Stimulated activated CD4-positive, alpha-beta T cell treated with anti-CD3 and anti-CD28 coated beads, Interleukin-1b, Interleukin-23, amount 100 ng/mL, for 24 hours (primary cell): ENCODE measurements at places on chromosomes 1 and 21.
A peak's percentile ranks its signal among the peaks of the same experiment; 100 is the strongest.

GRCh38 chr1:176820391-176821031, 344.0 kb downstream of the ASTN1 start:
- DNase-seq: no peak

- DNase-seq: no peak
Measured at GRCh38 chr1:54376430-54377039, 29.7 kb downstream of the SSBP3 start.

GRCh38 chr1:31548907-31549808, 27.2 kb upstream of the TINAGL1 start:
- peak; percentile 76 for DNase-seq

DNA sequence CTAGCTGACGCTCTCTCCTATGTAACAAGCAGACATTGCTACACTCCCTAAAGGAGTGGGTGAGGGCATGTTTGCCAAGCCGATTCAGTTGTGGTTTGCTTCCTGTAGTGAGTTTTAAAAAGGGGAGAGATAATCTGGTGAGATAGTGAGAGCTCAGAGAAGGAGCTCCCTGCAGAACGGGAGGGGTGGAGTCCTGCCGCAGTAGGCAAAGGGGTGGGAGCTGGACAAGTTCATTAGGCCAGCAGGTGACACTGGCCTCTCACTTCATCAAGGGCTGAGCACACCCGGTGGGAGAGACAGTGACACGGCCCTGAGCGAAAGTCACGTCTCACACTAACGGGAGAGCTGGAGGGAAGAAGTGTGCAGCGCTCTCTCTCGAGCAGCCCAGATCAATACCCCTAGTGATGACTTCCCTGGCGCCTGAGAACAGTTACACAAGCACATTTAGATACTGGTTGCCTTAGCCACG, 144.0 kb upstream of the CD34 start:
- DNase-seq: no peak

GRCh38 chr1:84069236-84069845, 70.4 kb upstream of the TTLL7 start:
- no peak for DNase-seq

GRCh38 chr1:229139331-229140118, 131.4 kb upstream of the RAB4A start:
- no peak for DNase-seq

- no peak for DNase-seq
Measured at GRCh38 chr1:181061487-181061886, 27.0 kb upstream of the IER5 start.

GRCh38 chr1:19229828-19230325, 19.8 kb upstream of the UBR4 start:
- no peak for DNase-seq

GRCh38 chr1:54291276-54292001, 91.5 kb downstream of the MRPL37 start:
- DNase-seq: no peak

GRCh38 chr1:60890664-60891063, 191.7 kb upstream of the NFIA start:
- DNase-seq: no peak

- no peak for DNase-seq
Measured at GRCh38 chr1:54475357-54475881, 69.2 kb upstream of the SSBP3 start.

- DNase-seq: no peak
Measured at GRCh38 chr1:172322219-172323061, 98.0 kb upstream of the C1orf105 start.

DNA sequence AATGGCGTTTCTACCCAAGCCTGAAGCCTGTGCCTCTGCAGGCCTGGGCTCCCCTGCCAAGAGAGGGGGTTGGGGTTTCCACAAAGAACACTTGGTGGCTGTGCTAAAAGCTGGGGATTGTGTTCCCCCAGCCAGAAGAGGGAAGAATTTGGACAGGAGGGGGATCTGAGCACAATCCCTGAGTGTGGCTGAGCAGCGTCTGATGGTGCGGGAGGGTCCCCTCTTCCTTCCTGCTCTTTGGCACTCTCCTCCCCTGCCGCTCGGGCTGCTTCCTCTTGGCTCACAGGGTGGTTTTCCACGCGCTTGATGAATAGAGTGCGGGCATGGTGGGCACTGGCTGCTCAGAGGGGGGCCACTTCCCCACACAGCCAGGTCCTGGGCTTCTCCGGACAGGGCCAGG, 3.7 kb downstream of the GPR37L1 start:
- DNase-seq: no peak

DNA sequence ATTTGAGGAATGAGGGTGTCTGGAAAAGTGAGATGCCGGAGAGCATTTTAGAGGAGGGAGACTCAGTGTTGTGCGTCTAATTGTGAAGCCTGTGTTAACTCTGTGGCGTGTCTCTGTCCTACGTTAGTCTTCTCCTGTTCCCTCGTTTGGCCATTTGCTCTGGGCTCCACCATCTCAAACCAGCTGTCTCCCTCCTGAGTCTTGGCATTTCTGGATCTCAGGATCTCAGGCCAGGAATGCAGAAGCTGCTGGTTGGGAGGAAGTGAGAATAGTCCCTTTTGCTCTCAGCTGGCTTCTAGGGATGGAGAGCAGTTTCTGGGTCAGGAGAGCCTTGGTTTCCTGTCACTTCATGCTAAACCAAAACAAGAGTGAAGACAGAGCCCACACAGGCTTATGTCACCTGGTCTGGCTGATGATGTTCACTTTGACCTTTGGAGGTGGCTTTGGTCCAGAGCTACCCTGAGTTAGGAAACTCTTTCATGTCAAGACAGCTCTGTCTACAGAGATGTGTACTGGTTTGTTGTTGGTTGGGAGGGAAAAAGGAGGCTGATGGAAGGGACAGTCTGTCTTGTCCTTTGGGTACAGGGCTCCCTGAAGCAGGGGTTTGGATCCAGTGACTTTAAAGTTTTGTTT, 859 bp downstream of the NFASC start:
- no peak for DNase-seq

DNA sequence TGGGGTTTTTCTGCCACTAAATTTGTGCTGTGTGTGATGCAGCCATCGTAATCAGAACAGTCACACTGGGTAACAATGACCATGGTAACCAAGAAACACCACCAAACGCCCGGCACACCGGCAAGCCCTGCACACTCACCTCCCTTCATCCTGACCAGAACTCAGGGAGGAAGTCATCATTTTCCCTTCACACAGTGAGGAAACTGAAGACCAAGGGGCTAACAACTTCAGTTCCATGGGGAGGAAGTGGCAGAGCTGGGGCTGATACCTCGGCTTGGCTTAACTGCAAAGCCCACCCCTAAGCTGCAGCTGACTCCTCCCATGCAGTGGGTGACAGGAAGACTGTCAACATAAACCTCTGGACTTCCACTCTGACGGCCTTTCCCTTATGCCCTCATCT, 69.3 kb upstream of the BCAR3 start:
- DNase-seq: no peak

DNA sequence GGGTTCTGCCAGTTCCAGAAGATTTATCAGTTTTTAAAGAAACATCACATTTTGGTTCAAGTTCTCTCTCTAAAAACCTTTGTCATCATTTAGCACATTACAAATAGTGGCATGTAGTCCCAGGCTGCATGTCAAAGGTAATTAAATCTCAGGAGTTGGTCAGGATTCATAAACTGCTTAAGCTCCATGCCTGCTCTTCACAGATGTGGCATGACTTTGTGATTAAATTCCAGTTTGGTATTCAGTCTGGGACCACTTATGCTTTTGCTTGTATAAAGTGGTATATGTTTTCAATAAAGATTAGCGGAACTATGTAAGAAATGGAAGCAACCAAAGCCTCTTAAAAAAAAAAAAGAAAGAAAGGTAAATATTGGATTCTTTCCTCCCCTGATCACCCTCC, 408.0 kb downstream of the DISC1 start:
- no peak for DNase-seq

- no peak for DNase-seq
Measured at GRCh38 chr1:9292361-9293240, at the start of gene SPSB1. SPSB1 (plus strand) TSS chr1:9292894; CDS start chr1:9355892, 62,998 bp downstream.

DNA sequence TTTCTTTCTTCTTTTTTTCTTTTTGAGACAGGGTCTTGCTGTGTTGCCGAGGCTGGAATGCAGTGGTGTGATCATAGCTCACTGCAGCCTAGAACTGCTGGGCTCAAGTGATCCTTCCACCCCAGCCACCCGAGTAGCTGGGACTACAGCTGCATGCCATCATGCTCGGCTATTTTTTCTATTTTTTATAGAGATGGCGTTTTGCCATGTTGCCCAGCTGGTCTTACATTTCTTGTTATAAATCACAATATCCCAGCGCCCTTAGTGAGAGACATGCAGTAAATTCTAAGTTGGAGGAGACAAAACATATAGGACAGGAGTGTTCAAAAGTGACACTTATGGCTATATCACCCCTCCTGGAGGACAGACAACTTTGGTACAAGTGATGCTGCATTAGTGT, 31.3 kb upstream of the ACTN2 start:
- no peak for DNase-seq

- DNase-seq: no peak
Measured at GRCh38 chr1:68372487-68372886, 77.3 kb downstream of the RPE65 start.

- peak; percentile 50 for DNase-seq
Measured at GRCh38 chr1:101235696-101236515, 913 bp upstream of the S1PR1 start.

- DNase-seq: no peak
Measured at GRCh38 chr1:210586771-210587170, 258.1 kb downstream of the HHAT start.

GRCh38 chr21:31557421-31558188, 101.9 kb upstream of the SOD1 start:
- no peak for DNase-seq

- no peak for DNase-seq
Measured at GRCh38 chr1:172135076-172135672, 285.3 kb upstream of the C1orf105 start.

DNA sequence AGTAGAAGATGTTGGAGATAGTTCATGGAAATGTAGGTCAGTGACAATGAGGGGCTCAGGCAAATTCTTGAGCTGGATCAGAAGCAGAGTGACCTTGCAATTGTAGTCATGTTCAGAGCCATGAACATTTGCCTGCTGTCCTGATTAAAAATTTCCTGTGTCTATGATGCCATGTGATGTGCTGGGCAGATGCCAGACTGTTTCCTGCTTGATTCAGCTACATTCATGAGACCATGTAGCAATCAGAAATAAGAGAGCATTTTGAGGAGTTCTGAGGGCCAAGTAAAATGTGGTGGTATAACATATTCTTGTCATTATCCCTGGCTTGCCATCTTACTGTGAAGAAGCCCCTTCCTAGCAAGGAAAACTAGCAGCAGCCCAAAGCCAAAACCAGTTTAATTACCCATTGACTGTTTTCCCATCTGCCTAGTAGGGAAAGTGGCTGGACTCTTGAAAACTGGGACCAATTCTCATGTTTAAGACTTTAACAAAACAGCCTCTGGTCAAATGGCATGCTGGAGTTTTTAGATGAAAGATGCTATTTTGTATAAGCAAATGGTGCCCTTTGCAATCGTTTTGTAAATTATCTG, 118.3 kb downstream of the NOS1AP start:
- DNase-seq: no peak

DNA sequence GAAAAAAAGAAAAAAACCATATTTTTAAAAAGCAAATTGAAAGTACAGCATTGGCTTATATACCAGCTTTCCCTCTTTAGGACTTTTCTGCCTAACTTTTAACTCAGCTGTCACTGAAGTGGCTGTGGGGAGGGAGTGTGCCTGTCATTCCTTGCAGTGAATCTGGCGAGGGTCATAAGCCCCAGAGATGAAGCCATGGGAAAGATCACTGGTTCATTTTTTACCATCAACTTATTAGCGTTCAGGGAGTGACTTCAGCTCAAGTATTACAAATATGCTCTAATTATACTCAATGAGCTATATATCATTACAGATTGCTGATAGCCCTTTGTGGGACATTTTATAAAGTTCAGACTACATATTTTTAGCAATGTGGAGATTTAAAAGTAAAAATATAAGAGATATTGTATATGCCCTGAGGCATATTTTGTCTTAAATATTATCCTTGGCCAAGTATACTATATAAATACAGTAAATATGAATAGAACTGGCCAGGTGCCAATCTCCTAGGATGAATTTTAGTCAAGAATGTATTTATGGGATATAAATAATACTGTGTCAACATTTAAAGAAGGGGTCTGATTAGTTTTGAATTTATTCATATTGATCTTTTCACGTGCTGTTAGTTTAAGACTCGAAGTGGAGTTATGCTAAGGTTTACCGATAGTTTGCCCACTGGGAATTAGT, 4.4 kb downstream of the TGFB2 start:
- no peak for DNase-seq

GRCh38 chr1:158008630-158009029, 15.2 kb downstream of the KIRREL1 start:
- no peak for DNase-seq

DNA sequence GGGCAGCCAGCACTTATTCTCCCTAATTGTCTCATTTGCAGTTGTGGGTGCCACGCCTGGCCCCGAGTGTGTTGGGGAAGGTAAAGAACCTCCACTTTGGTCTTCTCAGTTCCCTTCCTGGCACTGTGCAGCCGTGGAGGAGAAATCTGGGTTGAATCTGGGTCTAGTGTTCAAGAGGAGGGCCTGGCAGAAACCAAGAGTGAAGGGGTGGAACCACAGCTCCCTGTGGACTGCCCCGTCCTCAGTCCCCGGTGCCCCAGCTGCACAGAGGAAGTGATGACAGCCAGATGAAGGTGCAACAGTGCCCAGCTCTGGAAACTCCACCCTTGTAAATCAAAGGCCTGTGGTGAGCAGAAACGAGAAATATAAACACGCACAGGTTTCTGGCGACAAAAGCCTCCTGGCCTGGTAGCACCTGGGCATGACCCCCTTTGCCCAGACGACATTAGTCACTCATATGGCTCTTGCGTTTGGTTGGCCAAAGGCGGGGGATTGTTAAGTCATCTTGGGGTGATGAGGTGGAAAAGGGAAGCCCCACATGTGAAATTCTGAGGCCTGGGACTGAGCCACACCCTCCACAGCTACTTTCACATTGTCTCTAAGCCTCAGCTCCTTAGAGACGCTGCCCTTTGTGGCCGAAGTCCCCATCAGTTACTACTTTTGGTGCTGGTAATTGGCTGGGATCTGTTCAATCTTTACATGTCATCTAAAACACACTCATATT, 4.2 kb upstream of the ECE1 start:
- peak; percentile 83 for DNase-seq

GRCh38 chr21:16863908-16864307, 648.9 kb upstream of the CXADR start:
- no peak for DNase-seq

DNA sequence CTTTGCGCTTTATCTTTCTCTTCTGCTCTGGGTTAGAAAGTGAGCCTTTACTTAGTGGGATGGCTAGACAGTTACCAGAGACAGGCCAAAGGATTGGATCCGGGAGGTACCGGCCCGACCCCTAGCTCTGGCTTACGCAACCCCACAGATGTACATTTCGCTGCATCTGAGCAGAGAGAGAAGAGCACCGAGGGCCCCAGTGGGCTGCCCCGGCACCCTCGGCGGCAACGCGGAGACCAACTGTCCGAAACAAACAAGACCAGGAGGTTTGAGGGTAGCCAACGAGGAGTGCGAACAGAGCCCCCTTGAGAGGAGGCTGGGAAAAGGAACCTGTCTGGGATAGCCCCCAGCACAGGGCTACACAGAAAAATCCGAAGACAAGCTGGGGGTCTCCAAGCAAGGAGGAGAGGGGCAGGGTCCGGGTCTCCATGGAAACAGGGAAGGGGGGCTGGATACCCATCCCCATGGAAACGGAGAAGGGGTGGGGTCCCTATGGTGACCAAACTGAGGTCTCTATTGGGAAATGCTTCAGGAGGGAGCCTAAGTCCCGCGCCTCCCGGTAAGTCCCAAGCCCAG, 373 bp downstream of the MTF1 start:
- DNase-seq: no peak

GRCh38 chr1:178456472-178456871, 40.3 kb downstream of the CLEC20A start:
- DNase-seq: no peak
